ENCODE measurements at places on chromosomes 4 and X. TPM values are rescaled to one million over a fixed set of nuclear protein-coding genes. Genes with fewer than 3 reads are reported as not detected.
A peak's percentile ranks its signal among the peaks of the same experiment; 100 is the strongest.

GRCh38 chrX:138777230-138777629, 65.7 kb upstream of the FGF13 start:
- no peak overlapping the region for H3K4me3 ChIP-seq
- H3K27ac ChIP-seq = no peak overlapping the region
- H3K4me1 ChIP-seq = no peaks in the 10 kb centered on the region
- H3K27me3 ChIP-seq = no peaks in the 10 kb centered on the region
- H3K36me3 ChIP-seq = no peaks in the 10 kb centered on the region

- no peak overlapping the region for H3K4me3 ChIP-seq
- H3K27ac ChIP-seq = no peak overlapping the region
- H3K4me1 ChIP-seq = no peaks in the 10 kb centered on the region
- no peak for DNase-seq
- no peaks in the 10 kb centered on the region for H3K27me3 ChIP-seq
Observed at GRCh38 chr4:79987401-79987800, 85.6 kb downstream of the ANTXR2 start.

- H3K27ac ChIP-seq = no peak overlapping the region
- no peaks in the 10 kb centered on the region for H3K27me3 ChIP-seq
- DNase-seq = no peak
- H3K36me3 ChIP-seq = no peaks in the 10 kb centered on the region
- H3K4me3 ChIP-seq = no peak overlapping the region
Observed at GRCh38 chr4:144578681-144579080, 67.3 kb upstream of the HHIP start.

- H3K4me3 ChIP-seq = no peak overlapping the region
- no peak overlapping the region for H3K27ac ChIP-seq
- no peaks in the 10 kb centered on the region for H3K27me3 ChIP-seq
Observed at GRCh38 chr4:150009533-150009932, 68.7 kb upstream of the DCLK2 start.

DNA sequence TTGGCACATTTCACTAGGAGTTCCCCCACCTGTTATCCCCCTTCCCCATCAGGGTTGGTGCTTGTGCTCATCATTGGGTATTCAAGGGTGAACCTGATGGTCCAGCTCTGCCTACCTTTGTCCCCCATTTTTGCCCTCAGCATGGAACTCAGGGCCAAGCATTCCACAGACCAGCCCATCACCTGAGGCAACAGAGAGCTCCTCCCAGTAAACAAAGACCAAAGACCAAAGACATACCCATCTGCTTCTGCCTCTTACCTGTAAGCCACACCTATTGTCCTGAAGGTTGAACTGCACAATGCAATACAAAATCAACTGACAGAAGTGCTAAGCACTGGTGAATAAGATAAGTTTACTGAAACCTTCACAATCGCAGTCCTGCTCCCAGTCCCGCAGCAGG, 237.5 kb downstream of the PAPSS1 start:
- no peaks in the 10 kb centered on the region for H3K4me1 ChIP-seq
- no peak for DNase-seq
- no peak overlapping the region for H3K4me3 ChIP-seq
- H3K36me3 ChIP-seq = no peaks in the 10 kb centered on the region
- no peak overlapping the region for H3K27ac ChIP-seq
- H3K27me3 ChIP-seq = no peaks in the 10 kb centered on the region

- H3K27ac ChIP-seq = no peak overlapping the region
- no peaks in the 10 kb centered on the region for H3K4me1 ChIP-seq
- no peak for DNase-seq
Observed at GRCh38 chr4:36133658-36134057, 110.7 kb downstream of the ARAP2 start.

GRCh38 chrX:53768451-53768850, 81.9 kb upstream of the HUWE1 start:
- no peak overlapping the region for H3K4me3 ChIP-seq
- no peak for DNase-seq
- H3K4me1 ChIP-seq = no peaks in the 10 kb centered on the region
- H3K36me3 ChIP-seq = no peaks in the 10 kb centered on the region

- H3K27ac ChIP-seq = no peak overlapping the region
- no peak overlapping the region for H3K4me3 ChIP-seq
- H3K27me3 ChIP-seq = no peaks in the 10 kb centered on the region
- no peaks in the 10 kb centered on the region for H3K4me1 ChIP-seq
Observed at GRCh38 chrX:22527302-22527701, 254.6 kb downstream of the CBLL2 start.

- H3K36me3 ChIP-seq = no peaks in the 10 kb centered on the region
- no peaks in the 10 kb centered on the region for H3K27me3 ChIP-seq
- no peak for DNase-seq
- H3K4me1 ChIP-seq = no peaks in the 10 kb centered on the region
- H3K27ac ChIP-seq = no peak overlapping the region
- H3K4me3 ChIP-seq = no peak overlapping the region
Observed at GRCh38 chr4:185902654-185903053, 90.7 kb upstream of the SORBS2 start.

- peaks cover 3% of the 10 kb centered on the region for H3K36me3 ChIP-seq
- H3K4me1 ChIP-seq = no peaks in the 10 kb centered on the region
- no peak overlapping the region for H3K4me3 ChIP-seq
- no peak overlapping the region for H3K27ac ChIP-seq
- H3K27me3 ChIP-seq = no peaks in the 10 kb centered on the region
- peak; percentile 17 for DNase-seq
Observed at GRCh38 chr4:6616087-6616995, 24.1 kb upstream of the MRFAP1 start.

- H3K36me3 ChIP-seq = no peaks in the 10 kb centered on the region
- DNase-seq = no peak
- H3K27ac ChIP-seq = no peak overlapping the region
- H3K4me1 ChIP-seq = no peaks in the 10 kb centered on the region
- no peaks in the 10 kb centered on the region for H3K27me3 ChIP-seq
Observed at GRCh38 chrX:42143866-42144592, 220.7 kb upstream of the CASK start.

GRCh38 chr4:47531241-47531953, 46.3 kb downstream of the ATP10D start:
- peaks cover 10% of the 10 kb centered on the region for H3K4me1 ChIP-seq
- DNase-seq = peak; percentile 61
- H3K27me3 ChIP-seq = no peaks in the 10 kb centered on the region
- H3K4me3 ChIP-seq = no peak overlapping the region
- H3K27ac ChIP-seq = peak overlapping the region; percentile 61
- H3K36me3 ChIP-seq = no peaks in the 10 kb centered on the region

DNA sequence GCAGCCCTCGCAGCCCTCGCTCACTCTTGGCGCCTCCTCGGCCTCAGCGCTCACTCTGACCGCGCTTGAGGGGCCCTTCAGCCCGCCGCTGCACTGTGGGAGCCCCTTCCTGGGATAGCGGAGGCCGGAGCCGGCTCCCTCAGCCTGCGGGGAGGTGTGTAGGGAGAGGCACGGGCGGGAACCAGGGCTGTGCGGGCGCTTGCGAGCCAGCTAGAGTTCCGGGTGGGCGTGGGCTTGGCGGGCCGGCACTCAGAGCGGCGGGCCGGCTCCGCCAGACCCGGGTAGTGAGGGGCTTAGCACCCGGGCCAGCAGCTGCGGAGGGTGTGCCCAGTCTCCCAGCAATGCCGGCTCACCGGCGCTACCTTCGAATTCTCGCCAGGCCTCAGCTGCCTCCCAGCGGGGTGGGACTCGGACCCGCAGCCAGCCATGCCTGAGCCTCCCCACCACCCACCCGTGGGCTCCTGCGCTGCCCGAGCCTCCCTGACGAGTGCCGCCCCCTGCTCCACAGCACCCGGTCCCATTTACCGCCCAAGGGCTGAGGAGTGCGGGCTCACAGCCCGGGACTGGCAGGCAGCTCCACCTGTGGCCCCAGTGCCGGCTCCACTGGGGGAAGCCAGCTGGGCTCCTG, 1.4 kb upstream of the AADAT start:
- no peak overlapping the region for H3K27ac ChIP-seq
- H3K4me3 ChIP-seq = no peak overlapping the region
- DNase-seq = no peak
- no peaks in the 10 kb centered on the region for H3K27me3 ChIP-seq

DNA sequence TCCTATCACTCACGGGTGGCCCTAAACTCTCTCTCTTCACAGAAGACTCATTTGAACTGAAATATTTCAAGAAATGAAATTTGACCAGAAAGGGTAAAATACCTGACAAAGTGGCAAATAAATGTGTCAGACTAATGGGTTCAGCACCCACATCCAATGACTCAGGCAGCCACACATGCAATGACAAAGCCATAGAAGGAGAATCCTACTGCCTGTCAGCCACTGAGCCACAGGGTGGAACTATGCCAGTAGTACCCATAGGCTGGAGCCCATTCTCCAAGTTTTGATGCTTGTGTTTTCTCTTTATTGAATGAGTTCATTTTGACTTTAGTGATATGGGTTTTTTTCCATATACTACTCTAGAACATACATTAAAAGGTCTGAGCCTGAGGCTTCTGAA, 179.0 kb downstream of the BEND2 start:
- H3K36me3 ChIP-seq = no peaks in the 10 kb centered on the region
- no peaks in the 10 kb centered on the region for H3K4me1 ChIP-seq
- no peak overlapping the region for H3K4me3 ChIP-seq
- no peak overlapping the region for H3K27ac ChIP-seq
- DNase-seq = no peak

DNA sequence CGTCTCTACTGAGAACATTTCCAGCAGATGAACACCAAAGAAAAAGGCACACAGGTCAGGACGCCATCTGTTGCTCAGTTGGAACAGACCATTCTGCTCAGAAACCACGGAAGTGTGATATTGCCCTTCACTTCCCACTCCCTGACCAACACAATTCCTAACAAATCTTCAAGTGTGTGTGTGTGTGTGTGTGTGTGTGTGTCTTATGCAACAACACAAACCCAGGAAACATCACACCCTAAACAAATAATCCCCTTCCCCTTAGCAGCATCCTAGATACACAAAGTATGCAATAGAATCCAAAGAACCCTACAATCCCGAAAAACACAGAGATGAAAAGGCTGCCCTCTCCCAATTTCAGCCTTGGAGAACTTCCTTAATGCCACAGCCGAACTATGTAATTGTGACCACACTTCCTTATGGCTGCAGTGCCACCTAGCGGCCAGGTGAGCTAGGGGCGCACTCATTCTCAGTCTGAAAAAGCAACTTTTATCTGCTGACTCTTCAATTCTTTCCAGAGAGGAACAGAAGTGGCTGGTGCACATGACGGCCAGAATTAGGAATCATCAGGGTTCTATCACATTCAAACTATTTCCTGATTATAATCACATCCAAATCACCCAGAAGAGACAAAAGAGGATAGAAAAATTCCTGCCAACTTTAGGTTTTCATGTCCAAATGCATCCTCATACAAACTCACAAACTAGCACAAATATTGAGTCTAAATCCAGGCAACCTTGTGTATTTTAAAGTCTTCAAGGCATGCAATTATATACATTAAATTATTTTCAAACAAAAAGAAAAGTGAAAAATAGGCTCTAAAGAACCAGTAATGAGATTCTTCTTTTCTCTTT, 164.9 kb downstream of the DHX15 start:
- peak; percentile 91 for DNase-seq
- H3K36me3 ChIP-seq = no peaks in the 10 kb centered on the region
- H3K27ac ChIP-seq = no peak overlapping the region
- H3K4me3 ChIP-seq = no peak overlapping the region
- no peaks in the 10 kb centered on the region for H3K27me3 ChIP-seq

DNA sequence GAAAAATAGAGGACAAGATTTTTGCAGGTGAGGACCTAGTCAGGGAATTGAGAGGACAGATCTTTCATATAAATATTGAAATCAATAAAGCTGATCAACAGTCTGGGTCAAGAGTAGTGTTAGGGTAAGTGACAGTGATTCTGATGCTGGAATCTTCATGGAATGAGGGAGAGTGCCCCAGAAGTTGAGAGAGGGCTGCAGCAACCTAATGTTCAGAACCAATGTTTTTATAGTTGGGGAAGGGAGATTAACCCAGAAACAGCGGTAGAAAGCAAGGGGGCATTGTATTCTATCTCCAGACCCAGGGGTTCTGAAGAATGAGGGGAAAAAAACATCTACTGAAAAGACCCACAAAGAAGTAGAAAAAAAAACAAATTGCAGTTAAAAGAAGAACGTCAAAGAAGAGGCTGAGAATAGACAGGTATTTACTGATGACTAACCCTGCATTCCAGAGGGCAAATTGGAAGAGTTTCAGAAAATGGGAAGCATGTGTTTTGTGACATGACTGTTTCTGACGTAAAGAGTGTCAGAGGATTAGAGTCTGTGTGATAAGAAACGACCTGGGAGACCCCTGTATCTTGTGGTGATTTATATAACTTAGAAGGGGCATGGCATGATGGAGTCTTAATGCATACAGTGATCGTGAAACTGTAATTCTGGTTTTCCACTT, 819.6 kb upstream of the EPHA5 start:
- no peak overlapping the region for H3K4me3 ChIP-seq
- H3K4me1 ChIP-seq = no peaks in the 10 kb centered on the region
- no peak for DNase-seq
- no peak overlapping the region for H3K27ac ChIP-seq

GRCh38 chrX:105190252-105190853, 30.1 kb downstream of the TEX13A start:
- no peak overlapping the region for H3K27ac ChIP-seq
- no peaks in the 10 kb centered on the region for H3K27me3 ChIP-seq
- H3K4me1 ChIP-seq = no peaks in the 10 kb centered on the region
- no peaks in the 10 kb centered on the region for H3K36me3 ChIP-seq

DNA sequence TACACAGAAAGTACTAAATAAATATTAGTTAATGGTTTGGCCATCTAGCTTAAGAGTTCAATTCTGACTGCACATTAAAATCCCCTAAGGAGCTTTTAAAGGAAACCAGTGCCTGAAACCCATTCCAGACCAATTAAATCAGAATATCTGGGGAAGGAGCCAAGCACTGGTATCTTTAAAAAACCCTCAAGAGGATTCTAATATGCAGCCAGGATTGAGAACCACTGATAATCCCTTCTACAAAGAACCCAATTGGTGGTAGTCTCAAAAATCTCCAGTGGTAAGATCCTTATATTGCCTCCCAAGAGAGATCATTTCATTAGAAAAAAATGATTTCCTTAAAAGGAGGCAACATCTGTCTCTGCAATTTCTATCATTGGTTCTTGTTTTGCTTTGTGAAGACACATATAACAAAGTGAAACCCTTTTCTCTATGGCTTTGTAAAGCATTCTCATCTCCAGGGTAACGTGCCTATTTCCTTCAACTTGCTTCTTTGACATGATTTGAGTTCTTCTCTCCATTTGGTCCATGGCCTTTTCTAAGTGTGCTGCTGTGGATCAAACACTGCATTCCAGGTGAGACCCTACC, 3.5 kb downstream of the GPR34 start:
- no peak for DNase-seq
- H3K4me1 ChIP-seq = peaks cover 2% of the 10 kb centered on the region
- H3K27me3 ChIP-seq = no peaks in the 10 kb centered on the region
- peak overlapping the region; percentile 75 for H3K27ac ChIP-seq
- H3K36me3 ChIP-seq = no peaks in the 10 kb centered on the region

The CLDN34 gene
- total RNA-seq = not detected

The NOX1 gene
- total RNA-seq = not detected

The CXCL6 gene
- total RNA-seq = not detected

The PPP4R3C gene
- total RNA-seq = not detected

The NDP gene
- 0.24 TPM for total RNA-seq

The S100P gene
- total RNA-seq = 1.9 TPM

The SYN1 gene
- 1.5 TPM for total RNA-seq

The HOPX gene
- total RNA-seq = 6.8 TPM

The LANCL3 gene
- total RNA-seq = 2.2 TPM

The GAB1 gene
- total RNA-seq = 107 TPM

The MEPE gene
- not detected for total RNA-seq

The MBNL3 gene
- 6.0 TPM for total RNA-seq
